ENCODE measurements at places on chromosomes 2 and 18.

DNA sequence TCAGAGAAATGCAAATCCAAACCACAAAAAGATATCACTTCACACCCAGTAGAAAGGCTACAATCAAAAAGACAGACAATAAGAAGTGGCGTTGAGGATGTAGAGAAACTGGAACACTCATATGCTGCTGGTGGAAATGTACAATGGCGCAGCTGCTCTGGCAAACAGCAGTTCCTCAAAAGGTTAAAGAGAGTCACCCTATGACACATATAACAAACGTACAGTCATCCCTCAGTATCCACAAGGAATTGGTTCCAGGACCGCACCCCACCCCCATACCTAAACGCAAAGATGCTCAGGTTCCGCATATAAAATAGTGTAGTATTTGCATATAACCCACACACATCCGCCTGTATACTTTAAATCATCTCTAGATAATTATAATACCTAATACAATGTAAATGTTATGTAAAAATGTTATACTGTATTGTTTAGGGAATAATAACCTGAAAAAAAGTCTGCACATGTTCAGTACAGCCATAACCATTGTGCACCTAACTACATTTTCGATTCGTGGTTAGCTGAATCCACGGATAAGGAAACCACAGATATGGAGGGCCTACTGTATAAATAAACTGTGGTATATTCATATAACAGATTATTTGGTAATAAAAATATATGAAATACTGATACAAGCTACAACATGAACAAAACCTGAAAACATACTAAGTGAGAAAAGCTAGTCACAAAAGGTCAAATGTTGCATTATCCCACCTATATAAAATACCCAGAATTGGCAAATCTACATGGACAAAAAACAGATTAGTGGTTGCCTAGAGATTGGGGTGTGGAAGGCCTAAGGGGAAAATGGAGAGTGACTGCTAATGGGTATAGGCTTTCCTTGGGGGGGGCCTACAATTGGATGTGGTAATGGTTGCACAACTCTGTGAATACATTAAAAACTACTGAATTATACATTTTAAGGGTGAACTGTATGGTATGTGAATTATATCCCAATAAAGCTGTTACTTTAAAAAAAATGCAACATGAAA is 37.5 kb downstream of the UXS1 start:
- DNase-seq: no peak

DNA sequence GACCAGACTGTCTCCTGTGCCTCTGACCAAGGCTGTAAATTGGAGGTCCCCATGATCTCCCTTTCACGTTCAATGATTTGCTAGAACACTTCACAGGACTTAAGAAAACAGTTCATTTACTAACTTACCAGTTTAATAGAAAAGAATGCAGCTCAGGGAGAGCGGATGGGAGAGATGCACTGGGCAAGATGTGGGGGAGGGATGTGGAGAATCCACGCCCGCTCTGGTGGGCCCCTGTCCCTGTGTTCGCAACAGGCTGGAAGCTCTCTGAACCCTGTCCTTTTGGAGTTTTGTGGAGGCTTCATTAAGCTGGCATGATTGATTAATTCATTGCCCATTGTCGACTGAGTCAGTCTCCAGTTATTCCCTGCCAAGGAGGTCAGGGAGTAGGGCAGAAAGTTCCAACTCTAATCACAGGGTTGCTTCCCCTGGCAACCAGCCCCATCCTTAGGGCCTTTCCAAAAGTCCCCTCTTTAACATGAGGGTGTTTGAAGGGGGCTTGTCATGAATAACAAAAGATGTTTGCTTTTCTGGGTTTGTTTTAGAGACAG is 257.1 kb downstream of the ACKR3 start:
- DNase-seq: no peak

DNA sequence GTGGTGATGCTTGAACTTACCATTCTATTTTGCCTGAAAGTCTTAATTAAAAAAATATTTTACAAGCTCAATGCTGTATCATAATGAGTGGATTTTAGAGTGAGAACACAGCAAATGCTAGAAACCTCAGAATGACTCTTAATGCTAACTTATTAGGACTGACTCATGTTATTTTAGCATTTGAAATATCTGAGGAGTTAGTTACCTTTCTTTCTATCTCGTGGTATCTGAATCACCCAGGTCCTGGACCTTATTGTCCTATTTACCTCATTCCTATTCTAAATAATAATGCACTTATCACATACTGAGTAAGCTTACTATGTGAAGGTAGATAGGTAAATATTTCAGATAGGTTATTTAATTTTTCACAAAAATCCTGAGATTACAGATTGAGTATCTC is 70.7 kb downstream of the SOS1 start:
- no peak for DNase-seq

GRCh38 chr2:1623906-1624445 is 120.3 kb downstream of the PXDN start:
- no peak for DNase-seq

DNA sequence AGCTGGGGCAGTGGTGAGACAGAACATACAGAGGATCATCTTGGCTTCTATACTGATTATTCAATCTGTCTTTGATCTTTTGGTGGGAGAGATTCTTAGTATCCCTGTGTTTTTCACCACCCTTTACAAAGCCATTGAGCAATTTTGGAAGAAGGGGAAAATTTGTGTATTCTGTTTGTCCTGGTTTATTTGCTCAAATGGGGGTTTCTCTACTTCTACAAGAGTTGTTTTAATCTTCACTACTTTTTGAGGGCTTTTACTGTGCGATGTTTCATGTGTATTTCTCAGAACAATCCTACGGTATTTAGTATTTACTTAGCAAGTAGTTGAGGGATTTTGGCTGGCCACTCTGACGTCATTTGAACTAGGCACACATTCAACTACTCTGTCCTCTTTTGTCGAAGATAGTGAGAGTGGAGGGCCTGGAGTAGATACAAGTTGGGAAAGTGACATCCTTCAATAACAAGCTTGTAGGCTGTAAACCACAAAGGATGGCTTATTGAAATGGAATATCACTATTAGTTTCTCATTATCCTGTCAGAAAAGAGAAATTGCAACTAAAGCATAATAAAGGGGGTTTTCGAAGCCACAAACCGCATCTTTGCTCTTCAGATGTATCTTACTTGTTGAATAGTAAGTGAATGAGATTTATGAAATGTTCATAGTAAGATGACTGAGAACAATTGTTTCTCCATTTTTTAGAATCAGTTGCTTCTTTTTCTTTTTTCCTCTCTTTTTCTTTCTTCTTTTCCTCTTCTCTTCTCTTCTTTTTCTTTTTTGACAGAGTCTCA is 24.8 kb downstream of the FMNL2 start:
- no peak for DNase-seq

DNA sequence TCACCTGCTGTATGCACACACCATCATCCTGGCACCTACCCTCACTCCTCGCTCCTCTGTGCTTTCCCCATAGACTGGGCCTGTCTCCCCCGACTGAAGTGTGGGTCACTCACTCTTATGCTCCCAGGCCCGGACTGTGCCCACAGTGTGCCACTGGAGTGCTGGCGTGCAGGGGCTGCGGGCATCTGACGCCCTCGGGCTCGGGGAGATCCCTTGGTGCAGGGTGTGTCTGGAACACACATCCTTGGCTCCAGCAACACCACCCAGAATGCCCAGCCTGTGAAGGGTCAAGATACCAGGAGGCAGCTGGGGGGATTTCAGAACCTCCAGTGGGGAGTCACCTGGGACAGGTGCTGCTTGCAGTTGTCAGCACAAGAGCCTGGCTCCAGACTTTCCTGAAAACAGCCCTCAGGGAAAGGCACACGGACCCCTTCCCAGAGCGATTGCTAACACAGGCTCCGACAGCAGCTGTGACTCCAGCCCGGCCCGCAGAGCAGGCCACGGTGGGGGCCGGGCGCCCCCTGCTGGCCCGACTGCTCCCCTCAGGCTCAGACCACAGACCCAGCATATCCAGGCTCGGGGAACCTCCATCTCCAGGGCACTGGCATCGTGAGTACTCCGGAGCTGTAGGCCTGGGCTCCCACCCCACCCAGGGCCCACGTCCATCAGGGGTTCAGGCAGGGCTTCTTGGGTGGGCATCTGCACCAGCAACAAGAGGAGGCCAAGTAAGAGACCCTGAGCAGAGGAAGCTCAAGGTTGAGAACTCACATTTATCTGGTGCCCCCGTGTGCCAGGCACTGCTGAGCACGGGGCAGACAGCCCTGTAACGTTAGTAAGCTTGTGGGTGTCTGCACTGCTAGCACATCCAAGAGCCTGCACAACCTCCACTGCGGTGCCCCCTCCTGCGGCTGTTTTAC is 8.6 kb downstream of the HS1BP3 start:
- DNase-seq: peak; percentile 28

DNA sequence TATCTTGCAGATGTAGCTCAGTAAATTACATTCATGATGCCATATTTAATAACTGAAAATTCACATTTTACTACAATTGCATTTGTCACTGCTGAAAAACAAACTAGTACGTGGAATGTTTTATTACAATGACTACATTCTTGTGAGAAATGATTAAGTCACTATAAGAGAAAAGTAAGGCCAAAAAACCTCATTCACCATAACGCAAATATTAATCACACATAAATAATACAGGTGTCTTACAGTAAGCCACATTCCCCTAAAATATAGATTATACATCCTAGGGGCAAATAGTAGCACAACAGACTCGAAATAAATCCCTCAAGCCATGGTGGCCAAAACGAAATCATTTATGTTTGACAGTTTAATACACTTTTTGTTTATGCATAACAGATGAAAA is 460.6 kb downstream of the NR4A2 start:
- DNase-seq: no peak

- no peak for DNase-seq
These were observed 60.9 kb upstream of the SALL3 start for GRCh38 chr18:78918707-78919106.

DNA sequence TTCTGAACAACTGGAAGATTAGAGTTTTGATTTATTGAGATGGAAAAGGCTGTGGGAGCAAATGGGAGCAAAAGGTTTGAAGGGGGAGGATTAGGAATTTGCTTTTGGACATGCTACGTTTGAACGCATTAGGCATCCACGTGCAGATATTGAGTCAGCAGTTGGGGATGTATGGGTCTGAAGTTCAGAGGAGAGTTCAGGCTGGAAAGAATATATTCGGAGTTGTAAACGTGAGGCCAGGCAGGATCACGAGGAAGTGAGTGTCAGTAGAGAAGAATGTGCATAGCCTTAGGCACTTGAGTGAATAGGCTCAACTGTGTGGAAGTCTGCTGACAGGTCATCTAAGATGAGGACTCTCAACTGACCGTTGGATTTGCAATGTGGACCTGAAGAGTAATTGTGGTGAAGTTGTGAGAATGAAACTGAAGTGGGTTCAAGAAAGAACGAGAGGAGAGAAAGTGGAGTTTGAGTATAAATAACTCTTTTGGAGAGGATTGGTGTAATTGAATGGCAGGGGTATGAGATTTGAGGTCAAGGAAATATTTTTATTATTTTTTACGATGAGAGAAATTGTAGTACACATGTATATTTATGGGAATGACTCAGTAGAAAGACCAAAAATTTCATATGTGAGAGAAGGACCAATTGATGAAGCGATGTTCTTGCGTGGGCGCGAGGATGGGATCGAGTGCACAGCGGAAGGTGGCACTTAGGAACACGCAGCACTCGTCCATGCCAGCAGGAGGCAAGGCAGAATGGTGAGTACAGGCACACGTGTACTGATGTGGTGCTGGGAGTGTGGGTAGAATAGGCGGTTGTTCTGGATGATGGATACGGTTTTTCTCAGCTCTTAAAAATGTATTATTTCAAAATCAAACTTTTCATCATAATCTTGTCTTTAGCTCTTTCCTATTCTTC is 40.5 kb upstream of the POLE4 start:
- no peak for DNase-seq

GRCh38 chr18:6747646-6748045 is 18.1 kb downstream of the ARHGAP28 start:
- DNase-seq: no peak

DNA sequence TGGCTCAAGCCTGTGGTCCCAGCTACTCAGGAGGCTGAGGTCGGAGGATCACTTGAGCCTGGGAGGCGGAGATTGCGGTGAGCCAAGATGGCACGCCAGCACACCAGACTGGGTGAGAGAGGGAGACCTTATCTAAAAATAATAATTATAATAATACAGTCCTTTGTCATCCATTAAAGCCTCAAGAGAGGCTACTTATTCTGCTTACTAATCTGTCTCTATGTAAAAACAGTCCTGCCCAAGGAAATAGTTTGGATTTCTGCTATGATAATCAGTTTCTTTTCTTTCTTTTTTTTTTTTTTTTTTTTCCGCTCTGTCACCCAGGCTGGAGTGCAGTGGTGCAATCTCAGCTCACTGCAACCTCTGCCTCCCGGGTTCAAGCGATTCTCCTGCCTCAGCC is 228.3 kb downstream of the C1D start:
- no peak for DNase-seq

DNA sequence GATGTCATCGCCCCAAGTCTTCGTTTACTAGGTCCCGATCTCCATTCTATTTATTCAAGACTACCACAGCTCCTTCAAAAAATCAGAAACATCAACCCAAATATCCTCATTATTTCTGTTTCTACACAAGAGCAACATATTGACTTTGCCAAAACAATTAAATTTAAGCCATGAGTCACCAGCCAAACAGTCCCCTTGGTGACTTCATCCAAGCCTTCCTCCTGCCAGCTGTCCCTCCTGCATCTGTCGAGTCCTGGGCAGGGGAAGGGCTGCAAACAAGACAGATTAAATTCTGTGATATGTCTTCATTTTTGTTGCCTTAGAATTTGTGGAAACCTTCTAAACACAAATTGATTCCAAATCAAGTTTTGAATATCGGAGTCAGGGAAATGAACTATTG is 110.3 kb downstream of the SP3 start:
- no peak for DNase-seq

Measured in activated naive CD4-positive, alpha-beta T cell (primary cell).